ENCODE measurements at places on chromosomes 13 and 19.
A peak's percentile ranks its signal among the peaks of the same experiment; 100 is the strongest.

DNA sequence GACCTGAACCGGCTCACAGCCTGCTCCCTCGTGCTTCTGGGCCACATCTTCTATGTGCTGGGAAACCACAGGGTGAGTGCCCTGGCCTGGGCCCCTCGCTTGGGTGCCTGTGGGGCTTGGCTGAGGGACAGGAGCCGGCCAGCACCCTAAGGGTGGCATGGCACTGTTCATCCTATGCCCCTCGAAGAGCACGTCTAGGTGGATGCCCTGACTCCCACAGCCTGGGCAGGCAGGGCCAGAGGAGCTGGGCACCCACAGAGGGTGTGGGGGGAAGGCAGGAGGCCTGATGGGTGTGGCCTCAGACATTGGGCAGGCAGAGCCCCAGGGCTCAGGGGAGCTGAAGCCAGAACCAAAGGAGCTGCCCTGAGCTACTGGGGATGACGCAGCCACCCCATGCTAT, 28.7 kb downstream of the MAU2 start:
- no peak for DNase-seq

GRCh38 chr19:52741951-52742485, 7.2 kb upstream of the ZNF611 start:
- DNase-seq: no peak

DNA sequence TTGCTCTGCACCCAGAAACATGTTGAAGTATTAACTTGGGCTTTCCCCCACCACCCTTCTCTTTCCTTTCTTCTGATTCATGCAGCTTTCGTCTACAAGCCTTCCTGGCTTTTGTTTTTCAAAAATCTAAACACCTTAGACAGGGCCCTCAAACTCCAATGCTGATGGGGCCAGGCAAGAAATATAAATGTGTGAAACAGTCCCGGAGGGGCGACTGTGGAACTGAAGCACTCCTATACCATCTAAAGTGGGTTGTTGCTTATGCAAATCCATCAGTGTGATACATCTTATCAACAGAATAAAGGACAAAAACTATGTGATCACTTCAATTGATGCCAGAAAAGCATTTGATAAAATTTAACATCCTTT, 6.1 kb downstream of the FCGBP start:
- DNase-seq: no peak

- no peak for DNase-seq
Measured at GRCh38 chr19:17753976-17754375, 2.7 kb downstream of the FCHO1 start.

- DNase-seq: no peak
Measured at GRCh38 chr13:19767966-19768365, 14.8 kb downstream of the PSPC1 start.

DNA sequence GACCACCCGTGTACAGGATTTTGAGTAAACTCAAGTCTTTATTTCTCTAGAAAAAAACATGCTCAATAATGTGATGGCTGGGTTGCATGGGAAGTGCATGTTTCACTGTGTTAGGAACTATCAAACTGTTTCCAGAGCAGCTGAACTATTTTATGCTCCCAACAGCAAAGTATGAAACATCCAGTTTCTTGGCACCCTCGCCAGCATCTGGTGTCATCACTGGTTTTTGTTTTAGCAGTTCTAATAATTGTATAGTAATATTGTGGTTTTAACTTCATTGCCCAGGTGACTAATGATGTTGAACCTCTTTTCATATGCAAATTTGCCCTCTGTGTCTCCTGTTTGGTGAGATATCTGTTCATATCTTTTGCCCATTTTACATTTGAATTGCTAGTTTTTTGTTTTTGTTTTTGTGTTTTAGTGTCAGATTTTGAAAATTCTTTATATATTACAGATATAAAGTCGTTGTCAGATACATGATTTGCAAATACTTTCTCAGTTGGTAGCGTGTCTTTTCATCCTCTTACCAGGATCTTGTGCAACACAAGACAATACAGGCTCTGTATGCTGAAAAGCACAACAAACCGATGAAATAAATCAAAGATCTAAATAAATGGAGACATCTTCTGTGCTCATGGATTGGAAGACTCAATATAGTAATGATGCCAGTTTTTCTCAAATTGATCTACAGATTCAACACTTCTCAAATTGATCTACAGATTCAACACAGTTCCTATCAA, 87.8 kb downstream of the IPO5 start:
- no peak for DNase-seq

DNA sequence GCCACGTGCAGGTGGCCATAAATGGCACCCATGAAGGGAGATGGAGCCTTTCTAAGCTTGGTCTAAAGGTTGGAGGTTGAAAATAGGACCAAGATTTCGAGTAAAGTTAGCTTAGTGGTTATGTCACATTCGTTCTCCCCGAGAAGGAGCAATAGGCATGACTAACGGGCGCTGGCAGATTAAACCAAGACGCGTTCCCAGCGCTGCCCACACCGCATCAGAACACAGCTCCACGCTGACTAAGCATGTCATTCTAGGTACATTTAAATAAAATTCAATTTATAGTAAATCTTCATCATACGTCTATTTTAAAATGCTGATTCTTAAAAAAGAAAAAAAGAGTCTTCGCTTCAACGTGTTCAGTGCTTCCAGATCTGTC, 95.0 kb upstream of the IRS2 start:
- DNase-seq: no peak

GRCh38 chr13:31421756-31422155, 222.0 kb downstream of the B3GLCT start:
- no peak for DNase-seq

DNA sequence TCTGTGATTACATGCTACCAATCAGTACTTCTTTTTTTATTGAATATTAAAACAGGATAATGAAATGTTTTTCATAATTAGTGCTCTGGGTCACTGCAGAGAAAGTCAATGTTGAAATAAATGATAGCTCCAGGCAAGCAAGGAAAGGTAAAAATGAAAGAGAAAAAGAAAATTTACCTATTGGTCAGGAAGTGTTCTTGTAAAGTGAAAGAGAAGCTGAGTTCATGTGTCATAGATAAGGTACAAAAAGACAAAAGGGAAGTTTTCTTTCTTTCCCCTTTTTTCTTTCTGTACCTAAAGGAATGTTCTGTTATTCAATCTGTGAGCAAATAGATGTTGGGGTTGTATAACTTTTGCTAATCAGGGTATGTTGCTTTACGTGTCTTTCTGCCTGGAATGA, 197.0 kb downstream of the PCDH9 start:
- no peak for DNase-seq

DNA sequence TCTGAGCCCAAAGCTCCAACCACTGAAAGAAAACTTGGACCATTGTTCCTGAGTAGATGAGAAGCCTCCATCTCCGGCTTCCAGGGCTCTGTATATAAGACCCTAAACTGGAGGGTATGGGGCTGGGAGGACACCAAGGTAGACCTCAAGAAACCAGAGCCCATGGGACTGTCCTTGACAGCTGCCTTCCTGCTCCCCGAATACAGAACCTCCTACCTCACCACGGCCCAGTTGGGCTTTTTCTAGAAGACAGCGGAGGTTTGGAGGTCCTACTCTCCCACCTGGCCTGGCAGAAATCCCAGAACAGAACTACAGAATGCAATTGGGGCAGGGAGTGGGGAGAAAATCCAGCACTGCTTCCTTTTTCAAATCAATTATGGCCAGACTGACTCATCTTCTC, 177.3 kb upstream of the ZNF507 start:
- no peak for DNase-seq

DNA sequence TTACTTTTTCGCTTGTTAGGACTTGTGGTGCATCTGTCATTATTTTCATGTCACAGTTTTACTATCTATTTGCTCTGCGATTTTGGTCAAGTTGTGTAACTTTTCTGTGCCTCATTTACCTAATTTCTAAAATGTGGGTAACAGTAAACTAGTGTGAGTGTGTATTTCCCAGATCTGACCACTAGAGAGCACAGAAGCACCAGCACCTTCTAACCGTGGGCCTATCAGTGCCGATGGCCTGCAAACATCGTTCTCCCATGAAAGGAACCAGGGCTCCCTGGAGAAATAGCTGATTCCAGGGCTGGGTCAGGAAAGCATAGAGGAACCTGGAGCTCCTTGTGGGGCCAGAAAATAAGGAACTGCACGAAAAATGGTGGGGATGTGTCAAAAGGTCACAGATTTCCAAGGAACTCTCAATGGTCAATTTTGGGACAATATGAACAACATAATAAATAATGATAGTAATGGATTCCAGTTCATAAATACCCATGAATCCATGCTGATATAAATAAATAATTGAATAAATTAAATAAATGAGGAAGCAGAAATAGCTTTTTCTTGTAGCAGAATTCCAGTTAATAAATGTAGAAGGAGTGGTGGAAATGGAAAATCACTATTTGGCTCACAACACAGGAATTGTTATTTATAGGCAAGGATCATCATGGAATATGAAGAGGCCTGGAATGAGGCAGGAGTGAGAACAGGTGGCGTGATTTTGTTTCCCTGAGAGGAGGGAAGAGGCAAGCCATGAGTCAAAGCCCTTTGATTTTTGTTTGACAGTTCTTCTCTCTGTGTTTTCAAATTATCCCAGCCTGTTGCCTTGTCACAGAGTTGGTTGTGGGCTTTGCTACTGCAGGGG, 31.1 kb downstream of the CEACAM8 start:
- peak; percentile 24 for DNase-seq

- DNase-seq: no peak
Measured at GRCh38 chr19:55441319-55441691, 1.8 kb downstream of the SHISA7 start.

GRCh38 chr19:41930926-41931592, 2.8 kb upstream of the ERFL start:
- DNase-seq: no peak

DNA sequence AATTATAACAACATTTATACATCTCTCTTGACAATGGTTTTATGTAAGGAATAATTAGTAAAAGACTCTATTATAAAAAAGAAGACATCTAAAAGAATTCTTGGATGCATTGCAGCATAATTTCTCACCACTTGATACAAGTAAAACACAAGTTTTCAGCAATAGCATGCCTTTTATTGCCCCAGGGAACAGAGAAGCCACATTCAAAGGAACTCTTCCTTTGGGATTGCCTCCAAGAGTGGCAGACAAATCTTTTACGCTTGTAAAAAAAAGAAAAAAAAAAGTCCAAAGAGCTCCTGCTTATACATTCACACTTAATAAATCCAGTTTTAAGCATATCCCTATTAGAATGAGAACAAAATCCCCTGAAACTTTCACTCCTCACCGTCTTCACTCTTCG, 2357.8 kb upstream of the PCDH20 start:
- DNase-seq: no peak

DNA sequence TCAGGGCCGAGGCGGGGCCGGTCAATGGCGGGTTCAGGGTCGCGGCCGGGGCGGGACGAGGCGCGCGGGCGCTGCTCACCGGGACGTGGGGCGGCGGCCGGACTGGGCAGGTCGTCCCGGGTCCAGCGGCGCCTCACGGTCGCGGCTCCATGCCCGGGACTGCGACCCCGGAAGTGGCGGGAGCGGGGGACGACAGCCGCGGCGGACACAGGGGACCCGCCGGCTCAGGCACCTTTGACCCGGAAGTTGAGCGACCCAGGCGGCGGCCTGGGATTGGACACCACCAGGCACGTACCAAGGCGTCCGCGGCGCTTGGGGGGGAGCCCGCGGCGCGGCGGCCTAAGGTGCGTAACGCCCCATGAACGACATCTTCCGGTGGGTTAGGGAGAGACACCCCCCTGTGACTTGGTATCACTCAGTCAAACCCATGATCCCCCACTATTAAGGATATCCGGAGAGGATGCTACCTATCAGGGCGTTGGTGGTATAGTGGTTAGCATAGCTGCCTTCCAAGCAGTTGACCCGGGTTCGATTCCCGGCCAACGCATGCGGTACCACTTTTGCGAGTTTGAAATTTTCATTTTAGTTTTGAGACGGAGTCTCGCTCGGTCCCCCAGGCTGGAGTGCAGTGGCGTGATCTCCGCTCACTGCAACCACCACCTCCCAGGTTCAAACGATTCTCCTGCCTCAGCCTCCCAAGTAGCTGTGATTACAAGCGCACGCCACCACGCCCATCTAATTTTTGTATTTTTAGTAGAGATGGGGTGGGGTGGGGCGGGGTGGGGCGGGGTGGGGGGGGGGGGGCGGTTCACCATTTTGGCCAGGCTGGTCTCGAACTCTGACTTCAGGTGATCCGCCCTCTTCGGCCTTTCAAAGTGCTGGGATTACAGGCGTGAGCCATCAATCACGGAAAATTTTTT, at the start of gene DPP9:
Gene DPP9 (minus strand): TSS at position 248 of the 920 bp plus-strand sequence. CDS start 3,936 bp downstream, outside the sequence.
- peak; percentile 99 for DNase-seq

GRCh38 chr13:94712812-94713560, 641 bp upstream of the SOX21 start:
- peak; percentile 42 for DNase-seq

Measured in fibroblast of skin of right quadriceps (primary cell).